Left hindlimb (tissue), 1 donor: ENCODE measurements at places on chromosomes 7 and 10.

GRCh38 chr7:131895541-131896164 is 339.2 kb upstream of the PODXL start:
- no peak for DNase-seq

DNA sequence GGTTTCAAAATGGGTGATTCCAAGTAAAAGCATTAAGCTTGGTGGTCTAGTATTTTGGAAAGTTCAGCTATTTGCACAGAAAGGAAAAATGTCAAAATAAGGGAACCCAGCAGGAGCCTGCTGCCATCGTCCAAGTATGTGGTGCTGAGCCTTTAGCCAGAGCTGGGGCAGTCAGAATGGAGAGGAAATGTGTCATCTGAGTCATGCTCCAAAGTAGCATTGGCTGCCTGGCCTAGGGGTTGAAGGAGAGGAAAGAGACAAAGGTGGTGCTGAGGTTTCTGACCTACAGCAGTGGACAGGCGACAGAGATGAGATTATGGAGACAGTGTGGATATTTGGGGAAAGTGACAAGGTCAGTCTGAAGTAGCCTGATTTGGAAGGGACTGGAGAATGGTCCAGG is 103.9 kb downstream of the PLCE1 start:
- DNase-seq = no peak

GRCh38 chr7:140678816-140679130 is 6.0 kb downstream of the ADCK2 start:
- DNase-seq = no peak

DNA sequence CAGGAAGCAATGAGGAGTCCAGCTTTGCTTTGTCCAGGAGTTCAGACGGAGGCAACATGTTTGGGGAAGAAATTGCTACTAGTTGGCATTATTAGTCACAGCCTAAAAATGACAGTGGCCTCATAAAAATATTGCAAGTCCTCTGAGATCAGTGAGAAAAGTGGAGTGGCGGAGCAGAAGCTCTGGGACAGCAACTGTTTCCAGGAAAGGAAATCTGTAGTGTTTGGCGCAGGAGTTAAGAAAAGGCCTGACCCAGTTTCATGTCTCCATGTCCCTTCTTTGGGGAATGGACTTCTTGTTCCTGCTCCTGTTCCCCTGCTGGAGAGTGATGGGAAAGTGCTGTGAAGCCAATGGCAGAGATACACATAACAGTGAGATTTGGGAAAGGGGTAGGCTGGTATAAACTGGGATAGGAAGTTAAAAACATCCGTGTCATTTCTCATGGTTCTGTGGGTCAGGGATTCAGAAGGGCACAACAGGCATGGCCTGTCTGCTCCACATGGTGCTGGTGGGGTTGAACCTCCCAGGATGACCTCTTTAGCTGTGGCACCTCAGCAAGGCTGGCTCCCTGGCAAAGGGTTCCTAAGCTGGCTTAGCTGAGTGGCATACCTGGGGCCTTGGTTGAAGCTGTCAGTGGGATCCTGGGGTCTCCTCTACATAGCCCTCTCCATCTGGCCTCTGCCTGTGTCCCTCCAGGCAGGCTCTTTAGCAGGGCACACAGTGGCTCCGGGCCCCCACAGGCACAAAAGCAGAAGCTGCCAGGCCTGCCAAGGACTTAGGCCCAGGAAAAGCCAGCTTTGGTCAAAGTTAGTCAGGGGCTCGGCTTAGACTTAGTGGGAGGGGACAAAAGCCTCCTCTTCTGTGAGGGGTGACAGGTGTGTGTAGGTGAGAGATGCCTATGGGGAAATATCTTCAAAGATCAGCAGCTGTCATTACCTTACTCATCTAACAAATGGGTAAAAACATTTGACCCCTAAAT is 77.7 kb downstream of the WDFY4 start:
- no peak for DNase-seq

- DNase-seq = no peak
Observed at GRCh38 chr10:89589101-89589720, 53.8 kb upstream of the SLC16A12 start.

GRCh38 chr10:97546456-97547270 is 25.9 kb upstream of the ANKRD2 start:
- no peak for DNase-seq

DNA sequence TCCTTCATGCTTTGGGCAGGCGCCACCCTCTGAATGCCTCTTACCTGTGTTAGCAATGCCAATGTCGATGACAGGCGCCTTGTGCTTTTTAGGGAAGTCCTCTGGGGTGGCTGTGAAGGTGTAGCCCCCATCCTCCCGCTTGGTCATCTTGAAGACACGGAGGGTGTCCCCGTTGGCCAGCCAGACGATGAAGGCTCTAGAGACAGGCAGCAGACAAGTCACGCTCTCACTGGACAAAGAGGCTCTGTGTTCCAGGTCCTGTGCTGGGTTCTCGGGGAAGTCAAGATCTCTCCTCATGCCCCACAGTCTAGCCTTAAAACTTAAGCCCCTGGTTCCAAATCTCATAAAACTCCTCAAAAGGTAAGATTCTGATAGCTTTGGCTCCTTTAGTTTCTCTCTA is 5.1 kb downstream of the TBL2 start:
- DNase-seq = no peak

DNA sequence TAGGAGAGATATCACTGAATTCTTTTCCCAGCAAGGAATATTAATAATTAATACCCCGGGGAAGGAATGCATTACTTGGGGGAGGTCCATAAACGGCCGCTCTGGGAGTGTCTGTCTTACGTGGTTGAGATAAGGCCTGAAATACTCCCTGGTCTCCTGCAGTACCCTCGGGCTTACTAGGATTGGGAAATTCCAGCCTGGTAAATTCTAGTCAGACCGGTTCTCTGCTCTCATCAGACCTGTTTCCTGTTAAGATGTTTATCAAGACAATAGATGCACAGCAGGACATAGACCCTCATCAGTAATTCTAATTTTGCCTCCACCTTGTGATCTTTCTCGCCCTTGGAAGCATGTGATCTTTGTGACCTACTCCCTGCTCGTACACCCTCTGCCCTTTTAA is 162.8 kb upstream of the KCND2 start:
- no peak for DNase-seq

GRCh38 chr7:155210356-155210755 is 87.3 kb upstream of the INSIG1 start:
- DNase-seq = no peak

GRCh38 chr10:78520737-78521430 is 487.2 kb downstream of the RPS24 start:
- DNase-seq = no peak

DNA sequence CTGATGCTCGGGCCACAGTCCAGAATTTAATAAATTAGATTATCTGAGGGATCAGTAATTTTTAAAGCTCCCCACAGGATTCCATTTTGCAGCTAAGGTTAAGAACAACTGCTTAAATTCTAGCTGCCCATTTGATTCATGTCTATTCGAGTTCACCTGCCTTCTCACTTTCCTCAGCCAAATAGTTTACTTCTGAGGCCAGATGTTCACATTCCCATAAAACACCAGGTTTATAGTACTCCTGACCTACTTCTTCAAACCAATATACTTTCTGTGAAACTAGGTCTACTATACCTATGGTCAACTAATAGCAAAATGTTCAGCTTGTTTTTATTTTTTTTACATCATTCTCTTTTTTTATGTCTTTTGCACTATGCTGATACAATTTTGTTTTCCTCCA is 86.3 kb downstream of the GPR158 start:
- no peak for DNase-seq

- no peak for DNase-seq
Observed at GRCh38 chr10:33557313-33557712, 222.8 kb upstream of the NRP1 start.

DNA sequence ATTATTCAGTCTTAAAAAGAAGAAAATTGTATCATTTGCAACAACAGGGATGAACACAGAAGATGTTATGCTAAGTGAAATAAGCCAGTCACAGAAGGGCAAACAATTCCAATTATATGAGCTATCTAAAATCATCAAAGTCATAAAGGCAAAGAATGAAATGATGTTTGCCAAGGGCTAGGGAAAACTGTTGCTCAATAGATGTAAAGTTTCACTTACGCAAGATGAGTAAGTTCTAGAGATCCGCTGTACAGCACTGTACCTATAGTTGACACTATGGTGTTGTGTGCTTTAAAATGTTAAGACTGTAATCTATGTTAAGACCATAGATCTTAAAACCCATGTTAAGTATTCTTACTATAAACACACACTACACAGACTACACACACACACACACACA is 904.6 kb upstream of the LRRN3 start:
- DNase-seq = no peak

GRCh38 chr10:20343036-20343435 is 526.8 kb downstream of the PLXDC2 start:
- DNase-seq = no peak

DNA sequence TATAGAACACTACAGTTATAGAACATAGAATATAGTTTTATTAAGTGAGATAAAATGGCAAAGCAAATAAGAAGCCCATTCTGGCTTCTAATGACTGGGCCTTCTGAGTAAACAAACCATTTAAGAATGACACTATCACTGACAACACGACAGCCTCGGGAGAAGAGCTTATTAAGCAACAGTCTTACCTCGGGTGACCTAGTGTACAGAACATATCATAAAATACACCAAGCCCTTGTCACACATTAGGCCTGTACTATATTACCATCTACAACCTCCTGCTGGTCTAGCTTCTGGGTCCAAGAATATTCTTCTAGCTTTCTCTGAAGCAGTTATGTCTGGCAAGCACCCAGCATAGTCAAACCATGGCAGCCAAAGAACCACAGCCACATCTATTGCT is 32.0 kb downstream of the CCDC186 start:
- DNase-seq = no peak

- DNase-seq = no peak
Observed at GRCh38 chr10:124941823-124942222, at the start of gene ZRANB1. ZRANB1 (plus strand) TSS chr10:124942123; CDS start chr10:124942494, 371 bp downstream.

DNA sequence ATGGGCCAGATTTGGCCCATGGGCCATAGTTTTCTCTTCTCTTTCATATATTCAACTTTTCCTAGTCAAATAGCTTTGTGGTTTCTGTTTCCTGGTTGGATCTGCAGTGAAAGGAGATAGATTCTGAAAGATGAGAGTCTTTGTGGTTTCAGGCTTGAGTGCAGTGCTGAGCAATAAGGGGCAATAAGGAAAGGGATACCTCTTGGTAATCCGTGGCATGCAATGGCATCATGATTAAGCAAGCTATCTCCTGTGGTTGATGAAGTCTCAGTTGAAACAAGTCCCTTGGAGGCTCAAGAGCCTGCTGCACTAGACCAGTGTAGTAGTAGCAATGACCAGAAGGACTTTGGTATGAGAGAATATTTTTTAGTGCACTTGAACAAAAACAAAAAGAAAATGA is 187.7 kb upstream of the CNTNAP2 start:
- no peak for DNase-seq

DNA sequence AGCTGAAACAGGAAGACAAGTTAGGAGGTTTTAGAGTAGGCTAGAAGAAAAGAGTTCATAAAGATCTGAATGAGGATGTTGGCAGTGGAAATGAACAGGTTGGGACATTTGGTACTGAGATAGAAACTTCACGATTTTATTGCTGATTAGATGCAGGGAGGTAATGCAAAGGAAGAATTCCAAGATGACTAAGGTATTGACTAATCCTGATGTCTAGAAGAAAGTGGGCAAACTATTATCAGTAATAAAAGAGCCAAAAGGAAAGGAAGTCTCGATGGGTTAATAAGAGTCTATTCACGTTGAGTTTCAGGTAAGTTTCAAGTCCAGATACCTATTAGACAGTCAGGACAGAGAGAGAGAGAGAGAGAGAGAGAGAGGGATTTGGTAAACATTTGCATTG is 631.3 kb upstream of the LRRTM3 start:
- DNase-seq = no peak

DNA sequence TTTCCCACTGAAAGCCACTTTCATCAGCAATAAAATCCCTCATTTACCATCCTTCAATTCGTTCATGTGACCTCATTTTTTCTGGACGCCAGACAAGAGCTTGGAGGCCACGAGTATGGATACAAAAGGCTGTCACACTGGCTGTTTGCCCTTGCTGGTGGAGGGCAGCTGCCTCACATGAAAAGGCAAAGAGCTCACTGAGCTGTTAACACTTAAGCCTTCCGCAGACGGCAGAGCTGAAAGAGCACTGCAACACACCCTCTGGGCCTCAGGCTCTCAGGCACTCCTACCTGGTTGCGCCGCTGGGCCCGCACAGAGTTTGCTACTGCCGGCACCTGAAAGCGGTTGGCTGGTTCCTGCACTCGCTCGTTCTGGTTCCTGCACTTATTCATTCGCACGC is 193.5 kb downstream of the CFTR start:
- no peak for DNase-seq

GRCh38 chr10:28668363-28669226 is 8.7 kb upstream of the BAMBI start:
- DNase-seq = peak; percentile 69

- DNase-seq = no peak
Observed at GRCh38 chr10:50291261-50291850, 40.0 kb upstream of the ASAH2 start.

- no peak for DNase-seq
Observed at GRCh38 chr10:49366460-49366859, 29.4 kb downstream of the DRGX start.
